GM04504 (cell line): ENCODE measurements at places on chromosomes 5 and 9.

DNA sequence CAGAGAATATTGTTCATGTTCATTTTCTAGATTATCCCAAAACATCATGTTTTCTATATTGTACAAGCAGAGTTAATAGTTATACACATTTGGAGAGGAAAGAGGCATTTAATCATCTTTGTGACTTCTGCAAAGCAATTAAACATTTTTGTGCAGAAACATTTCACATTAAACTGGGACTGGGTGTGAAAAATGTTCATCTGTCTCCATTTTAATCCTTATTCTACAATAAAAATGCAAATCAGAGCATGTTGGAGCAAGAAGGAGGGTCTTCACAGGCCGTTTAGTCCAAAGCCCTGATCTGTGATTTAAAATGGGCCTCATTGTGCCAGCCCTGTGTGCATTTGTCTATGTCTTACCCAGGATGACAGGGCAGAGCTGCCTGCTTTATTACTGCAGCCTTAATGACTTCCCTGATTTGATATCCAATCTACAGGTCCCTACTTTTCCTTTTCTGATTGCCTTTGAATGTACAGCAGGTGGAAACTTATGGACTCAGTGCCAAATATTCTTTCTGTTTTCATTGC lies 183.5 kb downstream of the CAVIN4 start:
- no peak for DNase-seq

- DNase-seq = no peak
These were observed 15.3 kb downstream of the LHX3 start for GRCh38 chr9:136189394-136190236.

- DNase-seq = no peak
These were observed 24.9 kb downstream of the LMX1B start for GRCh38 chr9:126638571-126639132.

DNA sequence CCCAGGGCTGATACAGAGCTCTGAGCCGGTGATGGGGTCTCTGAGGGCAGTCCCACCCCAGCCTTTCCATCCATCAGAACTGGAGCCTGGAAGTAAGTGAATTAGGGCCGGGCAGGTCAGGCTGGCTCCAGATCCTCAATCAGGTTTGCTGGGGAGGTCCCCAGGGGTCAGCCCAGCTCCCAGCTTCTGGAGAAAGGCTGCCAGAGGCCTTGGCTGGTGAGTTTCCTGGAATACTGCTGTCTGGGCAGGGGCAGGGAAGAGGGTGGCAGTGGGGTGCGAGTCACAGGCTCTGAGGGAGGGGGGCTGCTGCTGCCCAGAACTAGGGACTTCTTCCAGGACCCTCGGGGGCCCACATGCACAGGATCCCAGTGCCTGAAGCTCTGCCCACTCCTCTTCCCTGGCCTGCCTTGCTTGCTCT lies 200.6 kb upstream of the MVB12B start:
- no peak for DNase-seq

- no peak for DNase-seq
These were observed 426.3 kb upstream of the MEF2C start for GRCh38 chr5:89309268-89309667.

- DNase-seq = no peak
These were observed 87.7 kb upstream of the ASS1 start for GRCh38 chr9:130356877-130357584.

GRCh38 chr9:129549684-129550083 lies 71.2 kb downstream of the C9orf50 start:
- DNase-seq = no peak

- no peak for DNase-seq
These were observed 179.4 kb upstream of the NUDT12 start for GRCh38 chr5:103741984-103742383.

DNA sequence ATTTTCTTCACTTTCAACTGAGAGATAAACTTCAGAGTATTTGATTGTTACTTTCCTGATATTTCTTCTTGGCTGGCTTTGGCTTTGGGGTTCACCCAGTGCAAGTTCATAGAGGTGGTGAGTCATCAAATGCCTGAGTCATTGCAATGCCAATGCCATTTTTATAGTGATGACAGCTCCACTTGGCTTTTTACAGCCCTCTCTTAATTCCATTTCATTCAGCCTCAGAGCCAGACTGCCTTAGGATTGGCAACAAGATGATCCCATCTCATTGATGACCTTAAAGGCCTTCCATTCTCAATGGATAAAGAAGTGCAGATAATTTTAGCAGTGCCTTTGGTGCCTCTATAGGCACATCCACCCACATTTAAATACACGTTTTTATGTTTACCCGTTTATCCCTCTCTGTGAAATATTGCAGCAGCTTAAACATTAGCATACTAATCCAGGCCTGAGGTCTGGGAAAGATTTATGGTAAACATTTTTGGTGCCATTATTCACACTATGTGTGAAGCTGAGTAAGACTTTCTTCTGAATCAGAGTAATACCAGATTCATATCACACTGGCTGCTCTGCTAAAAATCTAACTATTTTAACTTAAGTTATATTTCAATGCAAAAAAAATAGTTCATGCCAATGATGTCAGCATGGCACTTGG lies 88.9 kb upstream of the TYRP1 start:
- peak; percentile 13 for DNase-seq

DNA sequence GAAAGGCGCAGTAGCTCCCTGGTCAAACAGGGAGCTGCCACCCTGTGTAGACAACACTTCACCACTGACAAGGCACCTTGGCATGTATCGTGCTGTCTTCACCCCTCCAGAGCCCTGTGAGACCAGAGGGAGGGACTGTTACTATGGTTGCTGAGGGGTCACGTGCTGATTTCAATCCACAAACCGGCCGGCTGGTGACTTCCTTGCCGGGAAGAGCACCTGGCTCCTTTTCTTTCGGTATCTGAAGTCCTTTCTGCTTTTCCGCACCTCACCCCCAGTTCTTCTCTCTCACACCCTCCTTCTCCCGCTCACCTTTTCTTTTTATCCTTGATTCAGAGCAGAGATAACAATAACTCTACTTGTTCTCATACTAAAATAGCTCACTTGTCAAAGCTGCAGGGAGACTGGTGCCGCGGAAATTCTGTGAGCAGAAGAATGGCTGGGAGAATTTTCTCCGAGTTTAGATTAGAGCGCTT lies 327.2 kb downstream of the ZSWIM6 start:
- DNase-seq = no peak

- no peak for DNase-seq
These were observed 22.9 kb downstream of the HAVCR2 start for GRCh38 chr5:157085930-157086329.

DNA sequence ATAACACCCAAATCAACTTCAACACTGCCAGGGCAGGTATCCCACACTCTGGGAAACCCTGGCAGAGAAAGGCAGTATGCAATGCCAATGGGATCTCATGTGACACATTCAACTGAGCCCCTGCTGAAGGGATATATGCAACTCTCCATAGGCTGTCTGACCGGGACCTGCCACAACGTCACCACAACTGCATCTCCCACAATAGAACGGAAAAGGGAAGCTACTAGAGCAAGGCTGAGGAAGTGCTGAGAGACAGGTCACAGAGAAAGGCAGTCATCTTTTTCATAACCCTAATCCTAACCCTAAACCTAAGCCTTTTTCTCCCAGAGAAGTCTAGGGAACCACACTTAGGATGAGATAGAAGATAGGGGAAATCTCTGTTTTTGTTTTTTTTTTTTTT lies 345.9 kb upstream of the CD180 start:
- no peak for DNase-seq

DNA sequence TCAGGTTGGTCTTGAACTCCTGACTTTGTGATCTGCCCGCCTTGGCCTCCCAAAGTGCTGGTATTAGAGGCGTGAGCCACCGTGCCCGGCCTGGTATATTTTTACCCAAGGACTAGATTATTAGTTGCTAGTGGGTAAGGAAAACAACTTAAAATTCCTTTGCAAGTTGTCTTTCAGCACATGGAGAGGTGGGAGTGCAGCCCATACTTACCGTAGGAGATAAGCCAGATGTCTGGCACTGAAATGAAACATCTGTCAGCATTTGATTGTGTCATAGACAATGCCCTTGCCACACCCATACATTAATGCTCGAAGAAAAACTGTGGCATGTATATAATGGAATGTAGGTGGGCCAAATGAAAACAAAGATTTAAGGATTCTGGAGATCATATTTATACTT lies 36.6 kb upstream of the ANKH start:
- DNase-seq = peak; percentile 21

GRCh38 chr9:134472256-134472655 lies 146.0 kb downstream of the RXRA start:
- DNase-seq = no peak

GRCh38 chr5:54713923-54714581 lies 196.5 kb downstream of the SNX18 start:
- DNase-seq = no peak
